Stimulated activated CD8-positive, alpha-beta memory T cell treated with anti-CD3 and anti-CD28 coated beads, Interleukin-4, amount 100 ng/mL, for 4 hours (primary cell): ENCODE measurements at places on chromosomes 4 and X.

- DNase-seq: no peak
These were observed 16.3 kb upstream of the ZNF41 start for GRCh38 chrX:47499293-47499692.

GRCh38 chr4:100162027-100162685, 28.1 kb downstream of the DDIT4L start:
- DNase-seq: no peak

DNA sequence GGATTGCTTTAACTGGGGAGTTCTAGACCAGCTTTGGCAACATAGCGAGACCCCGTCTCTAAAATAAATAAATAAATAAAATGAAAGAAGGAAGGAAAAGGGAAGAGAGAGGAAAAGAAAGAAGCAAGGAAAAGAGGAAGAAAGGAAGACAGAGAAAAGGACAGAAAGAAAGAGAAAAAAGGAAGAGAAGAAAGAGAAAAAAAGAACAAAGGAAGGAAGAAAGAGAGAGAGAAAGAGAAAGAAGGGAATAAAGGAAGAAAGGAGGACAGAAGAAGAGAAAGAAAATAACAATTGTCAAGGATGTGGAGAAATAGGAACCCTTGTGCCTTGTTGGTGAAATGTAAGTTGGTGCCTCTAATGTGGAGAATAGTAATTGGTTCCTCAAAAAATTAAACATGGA, 74.6 kb downstream of the ANAPC4 start:
- no peak for DNase-seq

DNA sequence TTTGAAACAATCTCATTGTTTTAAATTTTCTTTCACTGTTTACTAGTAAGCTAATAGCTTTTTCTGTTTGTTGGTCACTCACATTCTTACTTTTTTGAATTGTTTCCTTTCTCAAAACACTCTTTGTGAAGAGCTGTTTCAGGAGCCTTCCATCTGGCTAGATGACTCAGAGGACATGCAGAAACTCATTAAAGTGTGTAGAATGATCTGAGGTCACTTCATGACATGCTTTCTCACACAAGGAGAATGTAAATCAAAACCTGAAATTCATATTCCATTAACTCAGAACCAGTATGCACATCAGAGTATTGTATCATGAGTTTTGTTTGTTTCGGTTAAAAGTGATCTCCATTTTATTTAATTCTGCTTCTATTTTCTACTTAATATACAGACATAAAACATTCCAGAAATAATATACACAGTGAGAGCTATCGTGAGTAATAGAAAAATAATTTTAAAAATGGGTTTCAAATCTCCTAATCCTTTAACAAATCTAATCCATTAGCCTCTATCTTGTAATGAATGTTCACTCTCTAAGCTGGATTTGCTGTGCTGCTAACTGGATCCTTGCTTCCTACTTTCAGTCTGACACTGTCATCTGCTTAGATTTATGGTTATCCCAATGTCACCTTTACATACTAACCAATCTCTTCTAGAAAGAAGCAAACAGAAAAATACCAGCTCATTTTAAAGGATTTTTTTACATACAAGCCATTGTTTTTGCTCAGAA, 449.6 kb downstream of the FSTL5 start:
- DNase-seq: no peak

DNA sequence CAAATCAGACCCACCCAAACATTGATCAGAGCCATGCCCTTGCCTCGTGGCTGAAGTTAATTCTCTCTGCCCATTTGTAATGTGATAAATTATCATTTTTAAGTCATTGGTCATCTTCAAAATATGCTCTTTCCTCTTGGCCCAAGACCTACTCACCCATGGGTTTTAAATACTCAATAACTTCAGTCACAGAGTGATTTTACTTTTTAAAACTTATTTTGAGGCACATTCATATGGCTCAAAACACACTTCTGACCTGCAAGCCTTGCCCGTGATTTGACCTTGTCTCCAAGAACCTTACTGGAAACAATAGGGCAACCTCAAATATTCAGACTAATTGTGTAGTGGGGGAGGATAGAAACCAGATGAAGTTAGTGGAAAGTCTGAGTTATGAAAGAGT, 176.2 kb upstream of the LNX1 start:
- DNase-seq: no peak

- no peak for DNase-seq
These were observed 31.0 kb downstream of the XK start for GRCh38 chrX:37716602-37717001.

GRCh38 chrX:147749308-147749707, 162.4 kb upstream of the FMR1 start:
- DNase-seq: no peak

GRCh38 chr4:169971456-169972015, 54.7 kb downstream of the MFAP3L start:
- DNase-seq: no peak

GRCh38 chrX:108162265-108162664, 70.7 kb downstream of the ATG4A start:
- no peak for DNase-seq

- no peak for DNase-seq
These were observed 86.0 kb upstream of the NPFFR2 start for GRCh38 chr4:71945791-71946190.

GRCh38 chrX:134162032-134162431, 75.0 kb upstream of the CCDC160 start:
- no peak for DNase-seq

GRCh38 chr4:87053802-87054767, 119.3 kb downstream of the AFF1 start:
- DNase-seq: no peak

- DNase-seq: no peak
These were observed 571.2 kb upstream of the FAT1 start for GRCh38 chr4:187294861-187295260.

GRCh38 chr4:78864405-78865024, 74.7 kb downstream of the PAQR3 start:
- DNase-seq: no peak

- no peak for DNase-seq
These were observed 145.1 kb downstream of the BEND2 start for GRCh38 chrX:18075603-18076002.

- no peak for DNase-seq
These were observed 300.0 kb downstream of the ANK2 start for GRCh38 chr4:113349430-113349829.

GRCh38 chrX:9341291-9342201, 123.3 kb upstream of the TBL1X start:
- DNase-seq: no peak

DNA sequence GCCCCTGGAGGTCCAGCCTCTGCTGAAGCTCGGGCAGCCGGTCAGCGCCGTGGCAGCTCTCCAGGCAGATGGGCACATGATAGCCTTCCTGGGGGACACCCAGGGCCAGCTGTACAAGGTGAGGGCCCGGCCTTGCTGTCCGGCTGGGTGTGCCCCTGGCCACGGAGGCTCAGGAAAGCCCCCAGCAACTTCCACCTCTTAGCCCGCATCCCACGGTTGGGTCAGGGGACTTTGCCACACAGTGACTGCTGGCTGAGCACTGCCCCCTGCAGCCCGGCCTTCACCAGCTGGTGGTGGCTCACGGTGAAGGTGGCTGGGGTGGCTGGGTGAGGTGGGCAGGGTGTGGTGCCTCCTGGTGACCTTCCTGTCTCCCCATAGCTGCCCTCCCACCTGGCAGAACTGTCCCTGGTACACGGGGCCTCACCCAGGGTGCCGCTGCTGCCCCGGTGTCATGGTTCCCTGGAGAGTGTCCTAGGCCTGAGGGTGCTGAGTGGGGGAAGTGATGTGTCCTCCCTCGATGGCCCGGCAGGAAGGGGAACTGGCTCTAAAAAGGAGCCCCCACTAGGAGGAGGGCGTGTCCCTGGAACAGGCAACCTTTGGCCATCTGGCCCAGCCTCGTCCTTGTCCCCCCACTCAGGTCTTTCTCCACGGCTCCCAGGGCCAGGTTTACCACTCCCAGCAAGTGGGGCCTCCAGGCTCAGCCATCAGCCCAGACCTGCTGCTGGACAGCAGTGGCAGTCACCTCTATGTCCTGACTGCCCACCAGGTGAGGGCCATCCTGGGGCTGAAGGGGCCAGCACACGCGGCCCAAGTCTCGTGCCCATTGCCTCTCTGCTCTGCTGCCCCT, 4.5 kb downstream of the PLXNB3 start:
- no peak for DNase-seq

- peak; percentile 35 for DNase-seq
These were observed at the start of gene SCD5 for GRCh38 chr4:82798168-82799005. Gene SCD5 (minus strand): TSS chr4:82798796. CDS start chr4:82798537, 259 bp downstream.

DNA sequence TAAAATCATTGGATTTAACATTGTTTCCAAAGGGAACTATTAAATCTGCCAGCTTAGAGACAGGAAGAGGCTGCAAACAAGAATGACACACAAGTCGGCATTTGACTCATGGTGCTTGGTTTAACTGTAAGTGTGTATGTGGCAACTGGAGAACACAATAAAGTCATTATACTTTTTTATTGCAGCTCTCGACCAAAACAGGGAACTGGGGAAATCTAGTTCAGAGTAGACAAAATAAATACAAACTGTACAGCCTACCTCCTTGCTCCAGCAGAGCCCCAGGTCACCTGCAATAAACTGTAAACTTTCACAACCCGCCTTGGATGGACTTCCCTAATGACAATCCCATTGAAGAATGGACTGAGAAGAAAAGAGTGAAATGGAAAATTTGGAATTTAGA, 24.0 kb downstream of the NPY5R start:
- no peak for DNase-seq

GRCh38 chr4:7956270-7956808, 16.7 kb upstream of the AFAP1 start:
- no peak for DNase-seq

- no peak for DNase-seq
These were observed 41.2 kb upstream of the DUSP21 start for GRCh38 chrX:44802613-44803012.
